ENCODE measurements at places on chromosomes 11 and 22.

GRCh38 chr11:33598426-33599069, 102.1 kb downstream of the C11orf91 start:
- peak; percentile 78 for DNase-seq

DNA sequence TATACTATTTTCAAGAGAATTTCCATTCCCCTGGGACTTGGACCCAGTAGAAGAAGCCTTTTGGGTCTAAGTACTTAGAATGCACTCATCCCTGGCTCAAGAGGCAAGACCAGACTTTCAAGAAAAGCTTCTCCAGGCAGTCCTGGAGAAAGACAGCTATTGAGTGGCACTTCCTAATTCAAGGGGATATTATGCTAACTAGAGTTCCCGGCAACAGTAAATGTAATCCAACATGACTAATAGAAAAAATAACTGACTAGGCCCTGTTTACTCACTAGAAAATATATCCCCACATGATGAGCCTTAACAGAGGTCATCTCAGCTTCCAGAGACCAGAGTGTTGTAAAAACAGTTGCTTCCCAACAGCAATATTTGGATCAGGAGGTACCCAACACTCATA, 47.2 kb upstream of the AKIP1 start:
- DNase-seq = no peak

- no peak for DNase-seq
These were observed 30.7 kb downstream of the TBX1 start for GRCh38 chr22:19791243-19791642.

- DNase-seq = no peak
These were observed 743.4 kb upstream of the CNTN5 start for GRCh38 chr11:98277251-98277912.

DNA sequence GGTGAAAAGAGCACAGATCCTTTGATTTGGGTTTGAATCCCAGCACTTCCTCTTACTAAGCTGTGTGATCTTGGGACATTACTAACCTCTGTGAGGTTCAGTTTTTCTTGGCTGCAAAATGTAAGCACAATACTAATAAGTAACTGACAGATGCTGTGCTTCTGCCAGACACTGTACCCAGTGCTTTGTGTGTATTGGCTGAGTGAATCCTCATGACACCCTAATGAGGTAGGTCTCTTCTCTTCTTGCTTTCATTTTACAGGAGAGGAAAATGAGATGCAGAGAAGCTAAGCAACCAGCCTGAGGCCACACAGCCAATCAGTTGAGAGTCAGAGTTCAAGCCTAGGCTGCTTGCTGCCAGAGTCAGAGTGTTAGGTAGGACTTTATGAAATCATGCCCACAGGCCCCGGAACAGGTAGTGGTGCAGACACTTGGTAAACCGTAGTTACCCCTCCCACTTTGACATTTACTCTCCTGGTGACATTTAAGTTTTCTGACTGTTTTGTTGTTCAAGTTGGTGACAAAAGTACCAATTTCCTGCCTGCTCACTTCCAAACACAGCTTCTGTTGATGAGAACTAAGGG, 21.2 kb downstream of the PTPRJ start:
- no peak for DNase-seq
